ENCODE measurements at places on chromosomes 2 and 18.

GRCh38 chr2:71129902-71130151 lies 202 bp downstream of the MCEE start:
- no peak for DNase-seq

GRCh38 chr2:200455958-200456421 lies 53.9 kb downstream of the KCTD18 start:
- no peak for DNase-seq

- DNase-seq = no peak
These were observed 31.3 kb upstream of the MLPH start for GRCh38 chr2:237455764-237456163.

GRCh38 chr2:38167968-38168350 lies 92.0 kb upstream of the CYP1B1 start:
- DNase-seq = no peak

- DNase-seq = no peak
These were observed 81.8 kb downstream of the EML4 start for GRCh38 chr2:42250925-42251324.

DNA sequence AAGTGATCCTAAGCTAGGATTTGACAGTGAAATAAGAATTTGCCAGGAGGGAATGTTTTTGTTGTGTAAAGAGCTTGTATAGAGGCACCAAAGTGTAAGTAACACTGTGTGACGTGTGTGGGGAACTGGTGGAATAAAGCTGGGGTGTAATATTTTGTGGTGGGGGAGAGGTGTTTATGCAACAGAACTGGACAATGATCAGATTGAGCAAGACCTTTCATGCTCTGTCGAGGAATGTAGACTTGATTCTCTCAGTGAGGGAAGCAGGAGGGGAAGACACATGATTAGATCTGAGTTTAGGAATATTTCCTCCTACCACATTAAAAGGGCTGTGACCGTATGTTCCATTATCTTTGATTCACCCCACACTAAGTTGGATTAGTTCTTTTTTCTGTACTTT lies 43.6 kb downstream of the EFEMP1 start:
- DNase-seq = no peak

- DNase-seq = no peak
These were observed 365 bp upstream of the RAMP1 start for GRCh38 chr2:237859082-237859433.

DNA sequence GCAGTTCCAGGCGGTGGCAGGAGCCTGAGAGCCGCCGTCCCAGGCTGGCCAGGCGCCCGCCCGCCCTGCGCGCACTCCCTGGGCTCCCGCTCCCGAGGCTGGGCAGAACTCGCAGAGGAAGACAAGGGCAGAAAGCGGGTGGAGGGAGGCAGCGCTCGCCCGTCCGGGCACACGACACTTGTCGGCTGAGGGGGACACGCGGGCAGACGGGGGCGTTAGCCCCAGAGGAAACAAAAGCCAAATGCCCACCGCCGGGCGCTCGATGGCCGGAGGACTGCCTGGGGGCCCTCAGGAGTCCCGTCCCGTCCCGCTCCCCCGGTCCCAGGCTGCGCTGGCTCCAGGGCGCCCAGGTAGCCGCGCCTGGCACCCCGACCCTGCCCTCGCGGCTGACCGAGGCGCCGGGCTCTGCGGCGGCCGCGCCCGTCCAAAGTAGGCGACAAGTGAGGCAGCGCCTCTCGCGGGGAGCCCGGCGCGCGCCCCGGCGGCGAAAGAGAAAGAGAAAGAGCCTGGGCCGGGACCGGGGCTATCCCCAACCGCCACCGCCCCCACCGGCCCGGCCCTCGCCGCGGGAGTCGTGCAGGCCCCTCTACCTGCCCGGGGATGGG lies 491 bp downstream of the L3MBTL4 start:
- DNase-seq = peak; percentile 68

DNA sequence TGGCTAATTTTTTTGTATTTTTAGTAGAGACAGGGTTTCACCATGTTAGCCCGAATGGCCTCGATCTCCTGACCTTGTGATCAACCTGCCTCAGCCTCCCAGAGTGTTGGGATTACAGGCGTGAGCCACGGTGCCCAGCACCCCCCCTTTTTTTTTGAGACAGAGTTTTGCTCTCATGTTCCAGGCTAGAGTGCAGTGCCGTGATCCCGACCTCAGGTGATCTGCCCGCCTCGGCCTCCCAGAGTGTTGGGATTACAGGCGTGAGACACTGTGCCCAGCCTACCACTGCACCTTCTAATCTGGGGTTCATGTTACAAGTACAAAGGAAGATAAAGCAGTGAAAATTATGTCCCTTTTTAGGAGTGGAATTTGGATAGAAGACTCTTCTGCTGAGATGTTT lies 41.5 kb upstream of the CABLES1 start:
- no peak for DNase-seq

- no peak for DNase-seq
These were observed 59.3 kb upstream of the LRRTM1 start for GRCh38 chr2:80363791-80364349.

GRCh38 chr2:19826874-19827273 lies 74.9 kb downstream of the TTC32 start:
- DNase-seq = no peak

- no peak for DNase-seq
These were observed 160.5 kb downstream of the XIRP2 start for GRCh38 chr2:167048829-167049228.

DNA sequence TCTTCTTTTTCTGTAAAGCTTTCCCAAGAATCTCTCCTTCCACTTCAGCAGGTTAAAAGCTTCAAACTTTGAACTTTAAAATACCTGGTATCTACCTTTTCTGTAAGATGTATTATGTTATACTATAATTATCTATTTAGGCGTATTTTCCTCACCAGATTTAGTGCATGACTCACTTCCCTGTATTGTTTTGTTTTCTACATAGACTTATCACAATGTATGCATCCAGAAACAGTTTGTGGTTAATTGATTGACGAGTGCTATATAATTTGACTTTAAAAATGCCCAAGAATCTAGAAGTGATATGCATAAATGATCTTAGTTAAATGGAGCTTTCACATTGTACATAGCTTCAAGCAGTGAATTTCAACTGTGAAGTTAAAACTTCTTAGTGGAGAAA lies 473.9 kb upstream of the CDH2 start:
- DNase-seq = no peak

DNA sequence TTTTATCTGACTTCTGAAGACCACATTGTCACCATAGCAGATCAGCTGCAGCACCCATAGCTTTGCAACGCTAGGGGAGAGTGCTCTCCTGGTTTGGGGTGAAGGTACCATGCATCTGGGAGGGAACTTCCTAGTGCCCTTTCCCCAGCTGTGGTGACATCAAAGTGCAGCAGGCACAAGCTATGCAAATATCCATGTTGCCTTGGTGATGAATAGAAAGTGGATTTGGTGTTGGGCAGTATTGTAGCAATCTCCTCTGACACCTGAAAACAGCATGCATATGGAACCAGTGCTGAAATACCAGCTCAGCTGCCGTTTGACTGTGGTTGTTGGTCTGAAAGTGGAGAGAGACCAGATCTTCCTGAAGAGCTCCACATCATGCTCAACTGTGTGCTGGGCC lies 37.1 kb downstream of the BCL2L11 start:
- DNase-seq = no peak

DNA sequence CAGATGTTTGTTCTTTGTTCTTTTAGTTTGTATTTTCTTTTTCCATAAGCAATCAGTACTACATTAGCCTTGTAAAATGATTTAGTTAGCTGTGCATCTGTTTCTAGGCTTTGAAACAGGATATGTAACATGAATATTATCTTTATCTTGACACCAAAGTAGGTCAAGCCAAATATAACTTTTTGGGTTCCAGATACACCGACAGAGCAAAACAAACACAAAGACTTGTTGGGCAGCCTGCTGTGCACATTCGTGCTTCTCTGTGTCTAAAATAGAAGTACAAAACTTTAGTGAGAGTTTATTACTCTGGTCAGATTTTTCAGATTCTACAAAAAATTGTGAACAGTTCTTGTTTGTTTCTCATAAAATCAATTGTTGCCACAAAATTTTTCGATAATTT lies 1059.3 kb upstream of the GYPC start:
- DNase-seq = no peak

DNA sequence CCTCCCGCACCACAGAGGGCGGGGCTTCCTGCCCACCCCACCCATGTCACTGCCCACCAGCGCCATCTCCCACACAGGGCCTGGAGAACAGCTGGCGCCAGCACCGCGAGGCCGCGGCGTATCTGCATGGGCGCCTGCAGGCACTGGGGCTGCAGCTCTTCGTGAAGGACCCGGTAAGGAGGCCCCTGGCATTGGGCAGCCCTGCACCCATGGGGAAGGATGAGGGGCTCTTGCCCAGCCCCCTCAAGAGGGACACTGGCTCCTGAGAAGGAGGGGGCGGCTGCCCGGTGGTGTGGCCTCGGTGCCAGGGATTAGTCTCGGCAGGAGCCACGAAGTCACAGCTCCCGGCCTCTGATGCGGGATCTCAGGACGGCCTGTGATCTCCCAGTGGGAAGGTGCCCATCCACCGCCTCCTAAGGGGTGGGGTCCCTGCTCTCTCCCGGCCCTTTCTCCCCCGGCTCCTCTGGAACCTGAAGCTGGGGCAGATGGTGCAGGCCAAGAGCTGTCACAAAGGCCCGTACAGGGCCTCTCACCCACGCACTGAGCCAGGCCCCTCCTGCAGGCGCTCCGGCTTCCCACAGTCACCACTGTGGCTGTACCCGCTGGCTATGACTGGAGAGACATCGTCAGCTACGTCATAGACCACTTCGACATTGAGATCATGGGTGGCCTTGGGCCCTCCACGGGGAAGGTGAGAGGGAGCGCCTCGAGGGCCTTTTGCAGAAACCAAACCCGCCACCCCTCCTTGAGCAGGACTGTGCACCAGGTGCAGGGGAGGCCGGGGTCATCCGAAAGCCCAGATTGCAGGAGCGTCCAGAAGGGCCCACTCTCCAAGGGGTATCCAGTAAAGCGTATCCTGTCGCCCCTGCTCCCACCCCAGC lies 9.1 kb downstream of the AGXT start:
- DNase-seq = no peak

DNA sequence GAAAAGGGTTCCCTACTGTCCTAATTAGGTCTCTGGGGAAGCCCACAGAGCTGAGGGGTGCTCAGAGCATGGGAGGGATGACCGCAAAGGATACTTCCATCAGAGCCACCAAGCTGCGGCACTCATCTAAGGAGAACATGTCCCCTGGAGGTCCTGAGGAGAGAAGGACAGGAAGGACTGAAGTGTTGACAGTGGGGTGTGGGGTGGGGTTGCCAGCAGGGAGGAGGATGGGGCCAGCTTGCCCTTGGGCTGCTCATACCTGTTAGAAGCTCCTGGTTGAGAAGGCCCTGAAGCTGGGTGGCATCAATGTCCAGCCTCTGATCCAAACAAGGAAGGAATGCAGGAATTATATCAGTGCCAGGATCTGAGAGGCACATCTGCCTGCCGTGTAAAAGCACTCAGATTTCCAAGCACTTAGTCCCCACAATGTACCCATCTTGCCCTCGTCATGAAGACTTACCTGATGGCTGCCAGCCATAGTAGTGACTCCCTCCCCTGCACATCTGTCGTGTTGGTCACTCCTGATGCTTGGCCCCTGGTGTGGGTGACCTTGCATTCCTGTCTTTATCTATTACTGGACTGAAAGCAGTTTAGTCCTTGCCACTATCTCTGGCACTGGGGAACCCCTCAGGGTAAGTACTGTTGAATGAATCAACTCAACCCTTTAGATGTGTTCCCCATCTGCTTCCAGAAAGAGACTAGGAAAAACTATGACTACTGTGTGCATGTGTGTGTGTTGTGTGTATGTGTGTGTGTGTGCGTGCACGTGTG lies 68.9 kb downstream of the CAPN13 start:
- DNase-seq = no peak

DNA sequence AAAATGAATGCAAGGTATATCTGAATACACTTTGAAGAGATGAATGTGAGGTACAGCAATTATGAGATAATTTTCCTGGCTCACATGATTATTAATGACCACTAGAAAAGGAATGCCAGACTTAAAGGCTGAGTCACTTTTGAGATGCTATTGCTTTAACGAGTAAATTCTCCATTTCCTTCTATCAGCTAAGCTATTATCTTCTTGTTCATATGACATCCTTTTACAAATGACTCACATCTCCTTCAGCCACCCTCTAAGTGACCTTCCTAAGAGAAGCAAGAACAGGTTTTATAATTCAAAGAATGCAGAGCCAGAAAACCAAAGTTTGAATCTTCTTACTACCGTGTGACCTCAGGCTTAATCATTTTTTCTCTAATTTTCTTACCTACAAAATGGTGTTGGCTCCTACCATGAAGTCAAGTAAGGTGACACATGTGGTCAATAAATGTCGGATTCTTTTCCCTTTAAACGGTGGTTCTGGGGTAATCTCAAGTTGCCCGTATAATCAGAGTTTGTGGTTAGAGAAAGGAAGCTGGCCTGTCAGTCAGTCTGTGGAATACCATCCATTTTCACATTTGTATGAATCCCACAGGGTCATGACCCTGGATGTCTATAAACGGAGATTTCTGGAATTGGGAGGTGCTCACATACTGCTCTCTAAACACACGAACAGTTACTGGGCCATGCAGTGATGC lies 184.0 kb upstream of the PID1 start:
- no peak for DNase-seq

DNA sequence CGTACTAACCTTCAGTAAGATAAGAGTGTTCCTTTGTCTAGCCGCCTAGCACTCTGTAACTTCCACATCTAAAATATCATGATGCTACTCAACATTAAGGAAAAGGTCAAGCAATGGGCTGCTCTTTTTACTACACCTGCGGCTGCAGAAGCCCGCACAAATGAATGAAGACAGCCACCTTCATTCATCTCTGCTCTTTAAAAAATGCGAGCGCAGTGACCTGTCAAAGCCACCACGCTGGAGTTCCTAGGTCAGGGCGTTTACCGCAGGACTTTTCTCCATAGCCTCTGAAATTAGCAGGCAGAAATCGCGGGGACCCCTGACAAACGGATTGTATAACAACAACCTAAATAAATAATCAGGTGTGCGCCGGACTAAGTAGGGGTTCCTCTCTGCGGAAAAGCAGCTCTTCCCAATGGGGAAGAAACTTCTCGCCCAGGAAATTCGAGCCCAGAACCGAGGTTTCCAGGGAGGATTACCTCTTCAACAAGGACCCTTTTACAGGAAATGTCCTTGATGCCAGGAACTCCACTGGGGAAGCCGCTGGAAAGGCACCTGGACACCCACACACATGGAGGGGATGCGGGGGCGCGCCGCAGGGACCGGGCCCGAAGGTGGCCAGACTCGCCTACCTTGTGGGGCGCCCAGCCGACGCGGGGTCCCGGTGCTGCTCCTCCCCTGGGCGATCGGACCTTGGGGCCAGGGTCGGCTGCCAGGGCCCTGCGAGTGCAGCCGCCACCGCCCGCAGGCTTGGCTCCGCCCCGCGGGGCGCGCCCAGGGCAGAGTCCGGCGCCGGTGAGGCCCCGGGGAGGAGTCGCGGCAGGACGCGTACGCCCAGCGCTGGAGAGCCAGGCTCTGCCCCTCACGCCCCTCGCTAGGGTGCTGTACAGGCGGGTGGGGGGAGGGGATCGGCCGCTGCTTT lies at the start of gene CCDC68:
Gene CCDC68, minus strand, starts transcription at position 758 of the 922 bp plus-strand sequence. CDS start 16,670 bp downstream, outside the sequence.
- DNase-seq = no peak

- DNase-seq = no peak
These were observed 179.6 kb downstream of the TPGS2 start for GRCh38 chr18:36649205-36649604.

- no peak for DNase-seq
These were observed 182.8 kb downstream of the SH3RF3 start for GRCh38 chr2:109311771-109312170.

Data from C1 segment of cervical spinal cord (tissue), 14 donors.